EH (cell line): ENCODE measurements at places on chromosomes 7 and 10.

DNA sequence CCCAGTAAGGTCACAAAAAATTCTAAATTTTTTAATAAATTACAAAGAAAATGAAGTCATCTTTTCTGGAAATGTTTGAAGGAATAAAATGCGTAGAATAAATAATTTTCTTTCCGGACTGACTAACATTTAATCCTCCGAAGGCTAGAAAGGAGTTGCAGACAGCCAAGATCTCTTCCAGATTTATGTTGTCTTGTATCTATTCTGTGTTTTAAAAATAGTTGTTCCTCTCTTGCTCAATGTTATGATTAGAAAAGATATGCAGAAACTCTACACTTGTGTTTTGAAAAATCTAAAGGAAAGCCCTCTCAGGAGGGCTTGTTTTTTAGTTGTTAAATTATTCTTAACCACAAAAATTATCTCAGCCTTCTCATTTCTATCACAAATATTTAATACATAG is 70.7 kb downstream of the MACC1 start:
- DNase-seq: no peak

- peak; percentile 69 for DNase-seq
These were observed 37.7 kb downstream of the CDK6 start for GRCh38 chr7:92798517-92799249.

- DNase-seq: no peak
These were observed 22.1 kb upstream of the PRKAR1B start for GRCh38 chr7:749140-749551.

GRCh38 chr7:1163121-1163520 is 3.1 kb upstream of the ZFAND2A start:
- no peak for DNase-seq

DNA sequence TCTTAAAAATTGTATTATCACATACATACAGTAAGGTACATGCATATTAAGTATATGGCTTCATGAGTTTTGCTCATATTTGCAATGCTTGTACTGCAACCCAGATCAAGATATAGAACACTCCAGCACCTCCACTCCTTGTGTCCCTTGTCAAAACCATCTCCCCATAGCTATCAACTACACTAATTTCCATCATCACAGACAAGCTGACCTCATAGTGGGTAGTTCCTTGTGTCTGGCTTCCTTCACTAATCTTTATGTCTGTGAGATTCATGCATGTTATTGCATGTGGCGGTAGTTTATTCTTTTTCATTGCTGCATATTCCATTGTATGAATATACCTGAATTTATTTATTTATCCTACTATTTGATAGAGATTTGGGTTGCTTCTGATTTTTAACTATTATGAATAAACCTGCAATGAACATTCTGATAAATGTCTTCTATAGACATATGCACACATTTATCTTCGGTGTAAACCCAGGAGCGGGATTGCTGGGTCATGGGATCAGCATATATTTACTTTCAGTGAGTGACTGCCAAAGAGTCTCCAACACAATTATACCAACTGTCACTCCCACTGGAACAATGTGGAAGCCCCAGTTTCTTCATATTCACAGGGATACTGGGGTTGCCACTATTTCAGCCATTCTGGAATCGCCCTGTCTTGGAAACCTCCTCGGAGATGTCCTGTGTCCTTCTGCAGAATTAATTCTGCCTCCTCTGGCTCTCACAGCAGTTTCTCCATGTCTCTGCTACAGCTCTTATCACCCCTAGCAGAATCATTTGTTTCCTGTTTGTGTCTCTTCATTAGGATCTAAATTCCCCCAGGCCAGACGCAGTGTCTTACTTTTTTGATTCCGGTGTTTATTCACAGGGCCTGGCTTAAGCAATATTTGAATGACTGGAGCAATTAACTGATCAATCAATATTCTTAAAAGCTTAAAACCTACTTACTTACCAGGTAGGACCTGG is 14.7 kb upstream of the ADAM12 start:
- no peak for DNase-seq

DNA sequence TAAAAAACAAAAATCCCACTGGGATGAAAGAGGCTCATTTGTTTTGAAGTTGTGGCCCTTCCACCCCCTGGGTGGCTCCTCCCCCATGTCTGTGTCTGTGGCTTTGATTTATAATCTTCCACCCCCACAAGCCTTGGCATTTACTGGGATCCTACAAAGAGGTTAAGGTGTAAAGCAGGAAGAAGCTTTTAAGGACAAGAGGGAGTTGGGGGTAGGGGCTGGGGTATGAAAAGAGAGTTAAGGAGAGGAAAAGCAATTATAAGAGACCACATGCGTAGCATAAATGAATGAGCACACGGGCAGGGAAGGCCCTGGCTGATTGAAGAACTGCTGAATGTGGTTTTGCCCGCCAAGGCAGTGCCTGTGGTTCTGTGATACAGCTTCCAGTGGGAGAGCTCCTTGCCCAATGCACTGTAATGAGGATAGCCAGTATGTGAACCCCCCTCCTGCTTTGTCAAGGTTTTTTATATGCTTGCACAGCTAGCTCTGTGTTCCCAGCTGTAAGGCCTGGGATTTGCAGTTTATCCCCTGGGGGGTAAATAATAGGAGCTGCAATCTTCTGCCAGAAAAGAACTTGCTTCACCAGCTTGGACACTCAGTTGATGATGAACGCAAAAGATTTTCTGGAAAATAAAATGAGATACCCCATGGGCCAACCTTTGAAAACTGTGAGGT is 34.7 kb upstream of the KMT2E start:
- DNase-seq: peak; percentile 78

DNA sequence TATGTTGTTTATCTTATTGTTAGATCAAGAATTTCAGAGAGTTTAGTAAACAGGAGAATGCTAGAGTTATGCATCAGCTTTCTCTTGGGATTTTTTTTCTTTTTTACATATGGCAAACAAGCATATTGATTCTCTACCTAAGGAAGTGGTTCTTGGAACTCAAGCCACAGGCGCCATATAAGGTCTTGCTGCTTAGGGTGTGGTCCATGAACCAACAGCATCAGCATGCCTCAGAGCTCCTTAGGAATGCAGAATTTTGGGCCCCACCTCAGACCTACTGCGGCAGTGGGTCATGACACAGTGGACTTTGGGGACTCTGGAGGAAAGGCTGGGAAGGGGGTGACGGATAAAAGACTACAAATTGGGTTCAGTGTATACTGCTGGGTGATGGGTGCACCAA is 230.8 kb downstream of the SKAP2 start:
- DNase-seq: no peak

GRCh38 chr7:155324012-155324917 is 26.6 kb downstream of the INSIG1 start:
- no peak for DNase-seq

DNA sequence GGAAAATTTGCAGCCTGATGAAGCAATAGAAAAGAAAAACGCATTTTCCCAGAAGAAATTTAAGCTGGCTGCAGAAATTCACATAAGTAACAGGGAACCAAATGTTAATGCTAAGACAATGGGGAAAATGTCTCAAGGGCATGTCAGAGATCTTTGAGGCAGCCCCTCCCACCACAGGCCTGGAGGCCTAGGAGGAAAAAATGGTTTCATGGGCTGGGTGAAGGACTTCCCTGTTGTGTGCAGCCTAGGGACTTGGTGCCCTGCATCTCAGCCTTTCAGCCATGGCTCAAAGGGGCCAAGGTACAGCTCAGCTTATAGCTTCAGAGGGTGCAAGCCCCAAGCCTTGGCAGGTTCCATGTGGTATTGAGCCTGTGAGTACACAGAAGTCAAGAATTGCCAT is 476.1 kb upstream of the DPP6 start:
- no peak for DNase-seq

GRCh38 chr10:129940617-129941198 is 23.4 kb downstream of the EBF3 start:
- no peak for DNase-seq

DNA sequence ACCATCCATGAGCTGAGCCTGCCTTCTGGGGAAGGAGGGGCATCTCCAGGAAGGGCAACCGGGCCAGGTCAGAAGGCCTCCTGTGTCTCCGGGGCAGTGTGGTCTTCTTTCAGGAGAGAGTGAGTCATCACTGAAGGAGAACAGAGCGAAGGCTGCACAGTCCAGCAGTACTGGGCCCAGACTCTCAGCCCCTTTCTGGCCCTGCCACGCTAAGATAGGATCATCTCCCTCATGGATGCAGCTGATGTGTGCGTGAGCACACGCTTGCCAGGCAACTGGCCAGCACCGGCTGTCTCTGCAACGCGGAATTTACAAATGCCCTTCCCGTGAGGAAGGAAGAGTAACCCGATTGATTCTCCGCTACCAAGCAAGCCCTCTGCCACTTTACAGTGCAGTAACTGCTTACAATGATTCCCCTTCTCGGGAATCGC is 328.2 kb downstream of the TNS3 start:
- DNase-seq: peak; percentile 86

DNA sequence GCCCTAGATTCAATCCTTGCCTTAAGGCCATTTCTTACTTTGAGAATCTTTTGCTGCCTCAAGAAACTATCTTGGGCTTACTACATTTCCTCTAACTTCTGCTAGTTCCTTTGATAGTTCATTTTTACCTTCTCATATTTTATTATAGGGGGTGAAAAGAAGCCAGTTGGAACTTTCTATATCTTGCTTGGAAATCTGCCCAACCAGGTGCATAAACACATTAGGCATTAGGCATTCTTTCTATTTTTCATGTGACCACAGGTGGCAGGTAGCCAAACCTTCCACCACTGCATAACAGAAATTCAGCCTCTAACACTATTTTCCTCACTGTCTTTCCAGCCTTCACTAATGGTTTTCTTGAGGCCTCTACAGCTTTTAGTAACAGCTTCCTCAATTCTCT is 300.0 kb upstream of the SP8 start:
- DNase-seq: no peak

GRCh38 chr10:16952080-16952479 is 134.9 kb upstream of the RSU1 start:
- no peak for DNase-seq

- peak; percentile 25 for DNase-seq
These were observed 26.9 kb upstream of the MKLN1 start for GRCh38 chr7:131300572-131301466.

- no peak for DNase-seq
These were observed 15.7 kb upstream of the CNPY1 start for GRCh38 chr7:155562106-155562505.

DNA sequence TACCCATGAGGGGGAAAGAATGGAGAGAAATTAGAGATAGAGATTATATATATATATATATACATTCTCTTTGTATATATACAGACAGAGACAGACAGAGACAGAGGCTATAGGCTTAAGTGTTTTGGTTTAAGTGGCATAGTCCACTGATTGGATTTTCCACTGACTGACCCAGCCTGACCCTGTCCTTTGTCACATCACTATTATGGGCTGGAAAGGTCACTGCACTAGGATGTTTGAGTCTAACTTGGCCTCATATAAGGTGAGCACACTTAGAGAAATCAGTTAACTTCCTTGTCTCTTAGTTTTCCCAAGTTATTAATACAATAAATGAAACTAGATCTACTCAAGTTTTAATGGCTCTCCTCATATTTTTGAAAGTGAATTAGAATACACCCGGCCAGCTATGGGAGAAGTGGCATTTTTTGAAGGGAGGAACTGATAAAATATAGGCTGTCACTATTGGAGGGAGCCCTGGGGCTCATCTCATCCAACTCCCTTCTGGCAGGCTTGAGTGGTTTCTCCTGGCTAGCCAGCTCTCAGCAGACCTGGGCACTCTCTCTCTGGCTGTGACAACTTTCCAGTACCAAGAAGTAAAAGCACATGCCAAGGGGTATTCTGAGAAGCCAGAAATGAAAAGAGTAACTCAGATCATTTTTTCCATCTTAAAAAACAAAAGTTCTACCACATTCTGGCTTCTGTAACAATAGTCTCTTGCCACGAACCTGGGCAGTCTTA is 455.6 kb upstream of the ANKRD30A start:
- DNase-seq: no peak

DNA sequence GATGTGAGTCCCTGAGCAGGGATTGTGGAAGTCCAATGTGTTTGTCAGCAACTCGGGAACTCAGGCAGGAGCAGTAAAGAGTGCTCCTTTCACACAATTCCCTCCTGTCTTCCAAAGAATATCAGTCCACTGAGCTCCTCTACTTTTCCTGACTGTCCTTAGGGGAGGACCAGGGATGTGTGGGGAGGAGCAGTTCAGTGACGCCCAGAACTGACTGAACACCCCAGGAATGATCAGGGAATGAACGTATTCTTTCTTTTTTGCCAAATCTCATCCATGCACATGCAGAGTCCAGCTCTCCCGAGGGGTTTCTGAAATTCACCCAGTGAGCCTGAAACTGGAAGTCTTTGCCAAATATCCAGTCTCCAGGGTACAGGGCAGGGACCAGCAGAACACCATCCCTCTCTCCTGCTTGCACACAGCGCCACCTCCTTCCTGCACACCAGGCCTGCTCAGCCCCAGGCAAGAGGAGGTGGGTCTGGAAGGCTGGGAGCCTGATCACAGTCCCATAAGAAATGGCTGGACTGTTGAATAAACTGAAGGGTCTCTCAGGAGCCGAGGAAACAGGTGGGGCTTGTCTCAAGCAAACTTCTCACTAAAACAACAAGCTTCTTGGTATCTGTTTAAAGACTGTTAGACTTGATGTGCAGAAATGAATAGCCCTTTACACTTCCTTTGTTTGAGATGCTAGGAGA is 294.7 kb downstream of the C7orf25 start:
- no peak for DNase-seq

GRCh38 chr10:127579640-127580039 is 30.5 kb downstream of the NPS start:
- DNase-seq: no peak

DNA sequence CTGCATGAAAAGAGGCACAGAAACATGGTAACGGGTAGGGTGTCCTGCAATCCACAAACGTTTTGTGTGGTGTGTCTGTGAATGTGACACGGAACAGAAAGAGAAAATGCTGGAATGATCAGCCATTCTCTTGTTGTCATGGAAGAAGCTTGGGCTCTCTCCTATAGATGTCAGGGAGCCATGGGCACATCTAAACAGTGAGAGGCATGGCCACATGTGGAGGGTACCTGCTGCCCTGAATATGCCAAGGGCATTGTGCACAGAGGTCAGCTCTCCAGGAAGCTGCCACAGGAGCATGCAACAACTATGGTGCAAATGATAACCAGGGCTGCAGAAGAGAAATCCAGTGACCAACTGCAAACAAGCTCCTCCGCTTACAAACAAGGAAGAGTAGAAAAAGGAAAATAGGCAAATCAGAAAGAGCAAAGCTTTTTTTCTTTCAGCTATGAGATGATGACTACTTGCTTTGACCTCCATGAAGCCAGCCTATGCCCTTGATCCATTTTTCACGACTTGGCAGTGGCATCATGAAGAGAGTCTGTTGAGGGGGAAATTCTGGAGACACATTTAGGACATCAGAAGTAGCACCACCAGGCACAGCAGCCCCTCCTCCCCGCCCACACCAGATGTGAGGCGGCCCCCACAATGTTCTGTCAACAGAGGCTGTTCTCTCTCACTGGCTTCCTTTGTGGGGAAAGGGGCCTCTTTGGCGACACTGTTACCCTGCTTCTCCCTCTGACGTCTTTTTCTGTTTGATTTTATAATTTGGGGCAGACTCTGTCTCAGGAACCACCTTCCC is 4.8 kb upstream of the PDE1C start:
- DNase-seq: no peak

GRCh38 chr7:100705320-100705752 is 585 bp upstream of the POP7 start:
- peak; percentile 71 for DNase-seq

GRCh38 chr10:31708046-31708445 is 220.6 kb downstream of the ARHGAP12 start:
- DNase-seq: no peak
